ENCODE measurements at places on chromosomes 1 and 21.

DNA sequence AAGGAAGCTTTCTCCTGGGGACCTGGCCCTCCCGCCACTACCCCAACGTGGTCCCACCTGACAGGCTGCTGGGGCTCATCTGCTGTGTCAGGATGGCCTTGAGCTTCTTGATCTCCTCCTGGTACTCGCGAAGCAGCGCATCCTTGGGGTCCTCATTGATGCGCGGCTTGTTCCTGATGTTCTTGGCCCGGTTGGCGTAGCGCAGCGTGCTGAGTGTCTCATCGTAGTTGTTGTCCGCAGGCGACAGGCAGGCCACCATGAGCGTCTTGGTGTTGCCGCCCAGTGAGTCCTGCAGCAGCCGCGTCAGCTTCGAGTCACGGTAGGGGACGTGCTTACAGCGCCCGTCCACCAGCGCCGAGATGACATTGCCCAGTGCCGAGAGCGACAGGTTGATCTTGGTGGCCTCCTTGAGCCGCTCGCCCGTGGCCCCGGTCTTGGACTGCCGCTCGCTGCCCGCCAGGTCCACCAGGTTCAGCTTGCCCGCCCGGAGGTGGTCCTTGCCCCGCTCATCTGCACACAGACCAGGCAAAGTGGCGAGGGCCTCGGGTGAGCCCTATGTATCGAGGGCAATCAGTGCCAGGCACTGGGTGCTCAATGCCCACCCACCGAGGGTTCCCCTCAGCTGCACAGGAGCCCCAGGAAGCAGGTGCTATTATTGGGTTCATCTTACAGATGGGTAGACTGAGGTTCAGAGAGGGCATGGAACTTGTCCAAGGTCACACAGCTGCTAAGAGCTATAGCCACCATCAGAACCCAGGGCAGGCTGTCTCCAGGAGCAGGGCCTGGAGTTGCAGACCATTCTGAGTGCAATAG is 13.2 kb downstream of the KIF17 start:
- DNase-seq, result no peak

- DNase-seq, result peak; percentile 19
Observed at GRCh38 chr1:47797575-47797974, 199.6 kb downstream of the TRABD2B start.

GRCh38 chr1:156203331-156203730 is 9.4 kb downstream of the SLC25A44 start:
- peak; percentile 83 for DNase-seq

GRCh38 chr1:117574161-117574835 is 31.6 kb upstream of the TENT5C start:
- no peak for DNase-seq

GRCh38 chr1:224851210-224851847 is 78.1 kb upstream of the DNAH14 start:
- DNase-seq, result peak; percentile 55

GRCh38 chr21:21788591-21788990 is 790.4 kb downstream of the NCAM2 start:
- no peak for DNase-seq

DNA sequence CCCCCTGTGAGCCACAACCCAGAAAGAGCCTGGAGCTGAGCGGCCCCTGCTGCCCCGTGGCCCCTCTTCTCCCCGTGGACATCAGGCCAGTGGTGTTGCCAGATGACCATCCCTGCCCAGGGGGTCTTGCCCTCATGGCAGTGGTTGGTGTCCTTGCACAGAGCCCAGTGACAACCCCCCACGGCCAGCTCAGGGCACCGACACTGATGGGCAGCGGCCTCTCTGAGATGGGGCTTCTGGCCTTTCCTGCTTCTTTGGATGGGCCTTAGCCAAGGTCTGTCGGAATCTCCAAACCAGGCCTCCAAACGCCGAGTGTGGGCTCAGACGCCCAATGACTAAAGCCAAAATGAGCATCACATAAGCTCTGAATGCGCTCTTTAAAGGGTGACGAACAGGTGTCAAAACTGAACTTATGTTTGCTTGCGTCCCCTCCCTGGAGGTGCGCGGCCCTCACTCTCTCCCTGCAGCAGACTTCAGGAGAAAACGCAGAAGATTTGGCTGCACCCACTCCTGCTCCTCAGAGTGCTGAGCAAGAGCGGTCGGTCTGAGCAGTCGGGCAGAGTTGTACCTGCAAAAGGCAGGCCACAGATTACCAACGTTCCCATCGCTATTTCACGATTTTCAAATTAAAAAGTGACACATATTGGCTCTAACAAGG is 41.9 kb downstream of the UBE2G2 start:
- DNase-seq, result no peak

GRCh38 chr1:183456826-183457225 is 15.5 kb upstream of the SMG7 start:
- no peak for DNase-seq

GRCh38 chr1:225962440-225962975 is 21.5 kb upstream of the LEFTY2 start:
- DNase-seq, result no peak

GRCh38 chr1:46616277-46617107 is at the start of gene MOB3C:
TSS of gene MOB3C (minus strand) at chr1:46616811. CDS start at chr1:46613321, 3,490 bp downstream.
- peak; percentile 91 for DNase-seq

- no peak for DNase-seq
Observed at GRCh38 chr21:31741116-31741515, 9.2 kb upstream of the SCAF4 start.

GRCh38 chr1:176557543-176558258 is 94.7 kb downstream of the PAPPA2 start:
- DNase-seq, result no peak

- no peak for DNase-seq
Observed at GRCh38 chr1:230425252-230426091, 660 bp downstream of the PGBD5 start.

GRCh38 chr1:172663732-172664131 is 4.8 kb downstream of the FASLG start:
- no peak for DNase-seq

DNA sequence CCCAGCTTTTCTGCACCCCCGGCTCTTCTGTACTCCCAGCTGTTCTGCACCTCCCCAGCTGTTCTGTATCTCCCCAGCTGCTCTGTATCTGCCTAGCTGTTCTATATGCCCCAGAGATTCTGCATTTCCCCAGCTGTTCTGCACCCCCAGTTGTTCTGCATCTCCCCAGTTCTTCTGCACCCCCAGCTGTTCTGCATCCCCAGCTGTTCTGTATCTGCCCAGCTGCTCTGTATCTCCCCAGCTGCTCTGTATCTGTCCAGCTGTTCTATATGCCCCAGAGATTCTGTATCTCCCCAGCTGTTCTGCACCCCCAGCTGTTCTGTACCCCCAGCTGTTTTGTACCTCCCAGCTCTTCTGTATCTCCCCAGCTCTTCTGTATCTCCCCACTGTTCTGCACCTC is 41.1 kb downstream of the UMODL1 start:
- DNase-seq, result no peak

- DNase-seq, result no peak
Observed at GRCh38 chr1:106061586-106062495, 994.6 kb upstream of the PRMT6 start.

DNA sequence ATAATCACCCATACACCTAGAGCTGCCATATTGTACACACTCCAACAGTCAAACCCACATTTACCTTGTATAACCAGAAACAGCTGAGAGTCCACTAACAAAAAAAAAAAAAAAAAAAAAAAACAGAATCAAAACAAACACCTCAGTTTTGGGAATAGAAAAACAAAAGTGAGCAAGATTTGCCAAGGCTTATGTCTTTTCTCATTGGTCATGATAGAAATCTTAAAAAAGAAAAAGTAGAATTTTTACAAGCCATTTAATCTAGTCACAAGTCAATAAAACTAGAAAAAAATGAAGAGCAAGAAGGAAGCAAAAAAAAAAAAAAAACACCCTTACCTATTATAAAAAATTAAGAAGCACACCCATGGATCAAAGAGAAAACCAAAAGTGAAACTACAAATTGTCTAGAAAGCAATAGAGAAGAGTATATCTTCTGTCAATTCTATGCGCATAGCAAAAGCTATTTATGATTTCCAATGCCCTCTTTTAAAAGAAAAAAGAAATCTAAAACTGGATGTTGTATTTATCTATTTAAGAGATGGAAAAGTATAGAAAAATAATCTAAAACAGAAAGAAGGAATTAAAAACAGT is 113.2 kb upstream of the GALNT2 start:
- no peak for DNase-seq

GRCh38 chr1:94265906-94266305 is 28.5 kb upstream of the ARHGAP29 start:
- peak; percentile 75 for DNase-seq

Data from EH (cell line).